Activated naive CD4-positive, alpha-beta T cell treated with anti-CD3 and anti-CD28 coated beads, Interleukin-2, amount 50 U/mL, for 16 hours (primary cell): ENCODE measurements at places on chromosomes 16 and 17.

DNA sequence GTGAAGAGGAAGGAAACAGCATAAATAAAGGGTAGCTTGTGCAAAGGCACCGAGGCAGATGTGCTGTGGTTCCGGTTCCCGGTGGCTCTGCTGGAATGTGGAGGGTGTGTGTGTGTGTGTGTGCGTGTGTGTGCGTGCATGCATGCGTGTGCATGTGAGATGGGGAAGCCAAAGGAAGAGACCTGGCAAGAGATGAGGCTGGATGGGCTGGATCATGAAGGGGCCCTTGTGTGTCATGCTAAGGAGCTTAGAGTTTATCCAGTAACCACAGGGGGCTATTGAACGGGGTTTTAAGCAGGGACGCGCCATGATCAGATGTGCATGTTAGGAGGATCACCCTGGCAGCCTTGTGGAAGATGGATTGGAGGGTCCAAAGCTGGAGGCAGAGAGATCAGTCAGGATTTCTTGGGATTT, 8.3 kb downstream of the WSCD1 start:
- no peak for DNase-seq

- DNase-seq, result no peak
Measured at GRCh38 chr17:14619821-14620220, 318.9 kb downstream of the HS3ST3B1 start.

- no peak for DNase-seq
Measured at GRCh38 chr17:62824290-62825131, 16.4 kb upstream of the MARCHF10 start.

DNA sequence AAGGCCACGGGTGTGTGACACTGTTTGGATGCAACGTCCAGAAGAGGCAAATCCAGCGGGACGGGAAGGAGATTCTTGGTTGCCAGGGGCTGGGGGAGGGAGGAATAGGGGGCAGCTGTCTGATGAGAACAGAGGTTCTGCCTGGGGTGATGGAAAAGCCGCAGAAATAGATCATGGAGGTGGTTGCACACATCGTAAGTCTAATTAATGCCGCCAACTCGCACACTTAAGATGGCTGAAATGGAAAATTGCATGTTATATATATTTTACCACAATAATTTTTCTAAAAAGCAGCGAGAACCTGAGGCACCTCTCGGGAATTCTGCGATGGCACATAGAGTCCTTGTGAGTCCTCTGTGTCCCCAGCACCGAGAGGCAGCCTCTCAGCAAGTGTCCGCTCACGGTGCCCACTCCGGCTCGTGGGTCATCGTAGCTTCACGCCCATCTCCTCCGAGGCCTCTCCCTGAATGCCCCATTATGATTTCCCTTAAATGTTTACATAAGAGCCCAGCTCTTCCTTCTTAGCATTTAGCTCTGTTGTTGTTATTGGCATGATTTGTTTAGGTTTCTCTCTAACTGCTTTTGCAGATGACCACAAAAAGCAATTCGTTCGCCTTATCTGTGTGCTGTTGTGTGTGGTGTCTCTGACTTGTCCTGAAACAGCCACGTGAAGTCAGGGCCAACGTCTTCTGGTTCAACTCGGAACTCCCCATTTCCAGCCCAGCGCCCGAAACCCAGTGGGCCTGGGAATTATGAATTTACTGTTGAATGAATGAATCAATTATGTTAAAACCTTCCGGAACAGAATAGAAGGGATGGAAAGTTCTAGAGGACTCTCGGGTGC, 7.7 kb downstream of the WFDC1 start:
- no peak for DNase-seq

DNA sequence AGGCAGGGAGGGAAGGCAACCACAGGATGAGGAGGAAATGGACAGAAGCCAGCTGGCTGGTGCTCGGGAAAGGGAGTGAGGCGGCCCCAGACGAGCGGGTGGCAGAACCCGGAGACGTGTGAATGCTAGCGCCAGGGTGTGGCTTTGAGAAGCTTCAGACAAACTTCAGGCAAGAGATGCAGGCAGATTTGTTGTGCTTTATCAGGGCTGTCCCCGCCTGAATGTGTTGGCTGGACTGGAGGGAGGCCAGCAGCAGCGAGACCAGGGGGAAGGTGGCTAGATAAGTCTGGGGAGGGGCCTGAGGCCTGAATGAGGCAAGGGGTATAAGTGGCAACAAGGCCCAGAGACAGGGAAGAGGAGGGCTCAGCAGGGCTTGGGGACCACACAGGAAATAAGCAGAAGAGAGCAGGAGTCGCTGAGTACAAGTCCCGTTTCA, 22.0 kb downstream of the CAMKK1 start:
- DNase-seq, result no peak

- DNase-seq, result no peak
Measured at GRCh38 chr16:21302454-21302853, 24.4 kb upstream of the CRYM start.

GRCh38 chr16:8632675-8633182, 11.2 kb downstream of the METTL22 start:
- no peak for DNase-seq

GRCh38 chr16:4386951-4387565, 15.4 kb downstream of the VASN start:
- DNase-seq, result no peak

GRCh38 chr16:70438585-70438968, 323 bp downstream of the ST3GAL2 start:
- no peak for DNase-seq

GRCh38 chr16:20401066-20401465, 3.5 kb downstream of the PDILT start:
- no peak for DNase-seq

DNA sequence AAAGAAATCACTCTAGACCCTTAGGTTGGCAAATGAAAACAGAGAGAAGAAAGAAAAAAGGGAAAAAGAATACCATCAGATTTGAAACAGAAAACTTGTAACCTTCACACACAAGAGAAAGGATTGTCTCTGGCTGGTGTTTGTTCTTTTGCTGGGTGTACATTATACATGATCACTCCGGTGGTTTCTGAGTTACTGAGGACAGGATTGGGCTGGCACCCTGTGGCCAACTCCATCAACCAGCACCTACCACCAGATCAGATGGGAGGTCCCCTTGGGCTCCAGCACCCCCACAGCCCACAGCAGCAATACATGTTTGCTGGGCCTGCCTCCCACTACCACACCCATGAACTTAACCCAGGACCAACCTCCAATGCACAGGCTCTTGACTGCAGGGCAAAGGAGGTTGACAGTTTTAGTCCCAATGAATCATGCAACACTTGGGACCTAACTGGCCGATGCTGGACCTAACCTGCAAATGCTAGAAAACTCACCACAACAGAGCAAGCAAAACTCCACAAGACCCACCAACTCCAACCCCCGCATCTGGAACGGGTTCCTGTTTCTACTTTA, 308.3 kb downstream of the SOX9 start:
- no peak for DNase-seq

DNA sequence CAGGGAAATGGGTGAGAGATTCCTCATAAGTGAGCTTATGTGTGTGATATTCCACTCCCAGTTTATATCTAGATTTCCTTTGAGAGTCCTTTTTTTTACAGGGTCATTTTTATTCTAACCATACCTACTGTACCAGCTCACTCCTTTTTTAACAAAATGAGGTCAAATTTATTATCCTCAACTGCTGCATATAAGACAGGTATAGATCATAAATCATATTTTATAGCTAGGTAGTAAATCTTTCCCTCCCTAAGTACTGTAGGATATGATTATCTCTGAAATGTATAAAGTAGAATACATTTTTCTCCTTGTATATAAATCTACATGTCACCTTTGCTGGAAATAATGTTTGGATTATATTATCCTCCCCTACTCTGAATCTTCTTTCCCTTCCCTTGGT, 31.5 kb downstream of the AP2B1 start:
- DNase-seq, result no peak

DNA sequence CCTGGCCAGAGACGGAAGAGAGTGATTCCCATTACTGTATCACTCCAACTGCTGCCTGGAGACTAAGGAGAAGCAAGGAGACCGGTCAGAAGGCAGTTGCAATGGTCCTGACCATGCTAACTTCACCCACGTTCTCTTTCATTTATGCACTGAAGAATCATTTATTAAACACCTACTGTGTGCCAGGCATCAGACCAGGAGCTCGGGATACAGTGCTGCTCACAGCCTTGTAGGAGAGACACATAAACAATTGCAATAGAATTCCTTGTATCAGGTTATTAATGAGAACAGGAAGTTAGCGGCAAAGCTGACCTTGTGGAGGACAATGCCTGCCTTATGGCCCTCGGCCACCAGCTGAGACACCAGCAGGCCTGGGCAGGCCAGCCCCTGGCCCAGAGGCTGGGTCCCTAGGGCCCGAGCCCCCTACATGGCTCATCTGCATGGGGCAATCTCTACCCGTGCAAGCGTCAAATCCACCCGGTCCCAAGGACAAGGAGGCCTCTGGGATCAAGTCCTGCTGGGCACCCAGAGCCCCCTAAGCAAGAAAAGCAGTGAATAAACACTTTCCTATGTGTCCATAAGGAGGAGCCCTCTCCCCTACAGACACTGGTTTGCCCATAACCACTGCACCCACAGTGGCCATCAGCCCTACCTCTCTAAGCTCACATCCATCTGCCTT, 8.6 kb upstream of the ENPP7 start:
- DNase-seq, result no peak

GRCh38 chr17:21042458-21043295, at the start of gene USP22:
USP22 (minus strand) TSS chr17:21043011; CDS start chr17:21042835, 176 bp downstream.
- peak; percentile 44 for DNase-seq

GRCh38 chr16:85561248-85562092, 51.7 kb upstream of the GSE1 start:
- DNase-seq, result no peak

- DNase-seq, result no peak
Measured at GRCh38 chr17:49992933-49993422, 2.0 kb downstream of the DLX3 start.

DNA sequence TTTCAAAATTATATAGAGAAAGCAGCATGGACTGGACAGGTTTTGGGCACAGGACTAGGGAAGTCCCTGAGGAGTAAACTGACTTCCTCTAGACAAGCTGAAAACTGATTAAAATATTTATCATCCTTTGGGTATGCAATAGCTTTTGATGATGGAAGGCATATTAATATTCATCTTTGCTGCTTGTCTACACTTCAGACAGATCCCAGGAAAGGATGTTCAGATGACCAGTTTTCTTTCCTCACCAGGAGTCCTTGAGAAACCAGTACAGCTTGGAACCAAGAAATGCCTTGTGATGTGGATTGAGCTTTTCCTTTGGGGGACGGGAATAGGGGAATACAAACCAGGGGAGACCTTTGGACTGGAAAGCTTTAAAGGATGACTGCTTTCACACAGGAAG, 195.5 kb downstream of the FTO start:
- DNase-seq, result no peak

DNA sequence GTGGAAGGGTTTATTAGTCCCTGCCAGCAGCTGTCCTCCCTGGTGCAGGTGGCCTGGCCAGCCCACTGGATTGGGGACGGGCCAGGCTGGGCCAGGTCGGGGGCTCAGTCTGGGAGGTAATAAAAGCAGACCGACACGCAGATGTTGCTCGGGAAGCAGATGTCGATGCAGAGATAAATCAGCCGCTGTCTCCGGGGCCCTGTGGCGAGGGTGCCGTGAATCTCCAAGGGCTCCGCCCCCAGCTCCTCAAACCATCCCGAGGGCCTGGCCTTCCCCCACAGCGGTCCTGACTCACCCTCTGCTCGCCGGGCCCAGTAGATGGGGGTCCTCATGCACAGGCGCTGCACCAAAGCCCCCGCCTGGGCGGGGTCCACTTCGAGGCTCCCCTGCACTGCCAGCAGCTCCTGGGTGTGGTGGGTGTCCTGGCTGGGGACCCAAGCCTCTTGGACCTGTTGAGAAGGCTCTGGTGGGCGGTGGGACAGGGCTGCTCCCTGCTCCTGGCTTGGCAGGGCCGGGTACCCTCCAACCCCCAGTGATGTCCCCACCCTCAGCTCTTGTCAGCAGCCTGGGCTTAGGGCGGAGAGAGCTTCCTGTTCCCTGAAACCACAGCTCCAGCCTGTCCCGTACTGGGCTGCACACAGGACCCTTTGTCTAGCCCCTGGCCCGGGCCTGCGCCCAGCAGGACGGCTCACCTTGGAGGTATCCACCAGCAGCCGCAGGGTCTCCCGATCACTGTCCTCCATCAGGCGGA, 1.2 kb downstream of the BRICD5 start:
- no peak for DNase-seq

DNA sequence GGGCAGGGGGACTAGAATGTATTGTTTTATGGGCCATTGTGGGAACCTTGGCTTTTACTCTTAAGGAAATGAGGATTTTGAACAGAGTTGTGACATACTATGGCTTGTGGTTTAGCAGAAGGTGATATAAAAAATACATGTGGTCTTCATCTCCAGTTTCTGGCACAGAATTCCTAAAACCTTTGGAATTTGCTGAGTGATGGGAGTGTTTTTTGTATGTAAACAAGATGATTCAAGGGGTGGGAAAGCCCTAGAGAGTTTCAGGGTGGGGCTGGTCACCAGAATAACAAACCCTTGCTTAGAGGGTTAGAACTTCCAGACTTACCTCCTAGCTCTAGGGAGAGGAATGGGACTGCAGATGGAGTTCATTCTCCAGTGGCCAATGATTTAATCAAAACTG, 316.1 kb downstream of the PHKB start:
- DNase-seq, result no peak

GRCh38 chr16:69703638-69704037, 22.7 kb downstream of the NQO1 start:
- no peak for DNase-seq

DNA sequence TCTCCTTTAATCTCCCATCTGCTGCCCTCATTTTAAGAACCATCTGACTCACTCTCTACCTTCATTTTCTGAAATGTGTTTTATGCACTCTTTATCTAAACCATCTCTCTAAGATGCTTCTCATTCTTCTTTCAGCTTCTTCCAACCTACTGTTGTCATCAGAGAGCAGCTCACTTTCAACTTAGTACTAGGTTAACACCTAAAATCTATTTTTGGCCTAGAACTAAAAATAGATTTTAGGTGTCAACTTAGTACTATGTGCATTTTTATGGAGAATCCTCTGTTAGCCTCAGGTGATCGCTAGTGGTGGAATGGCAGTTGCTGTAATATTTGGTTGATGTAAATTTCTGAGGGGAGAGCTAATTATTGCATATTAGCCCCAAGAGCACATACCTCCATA, 277.1 kb downstream of the KCNJ2 start:
- DNase-seq, result no peak
